Small intestine (tissue), 16 donors: ENCODE measurements at places on chromosomes 2 and 18. TPM values are rescaled to one million over a fixed set of nuclear protein-coding genes. Genes with fewer than 3 reads are reported as not detected.

DNA sequence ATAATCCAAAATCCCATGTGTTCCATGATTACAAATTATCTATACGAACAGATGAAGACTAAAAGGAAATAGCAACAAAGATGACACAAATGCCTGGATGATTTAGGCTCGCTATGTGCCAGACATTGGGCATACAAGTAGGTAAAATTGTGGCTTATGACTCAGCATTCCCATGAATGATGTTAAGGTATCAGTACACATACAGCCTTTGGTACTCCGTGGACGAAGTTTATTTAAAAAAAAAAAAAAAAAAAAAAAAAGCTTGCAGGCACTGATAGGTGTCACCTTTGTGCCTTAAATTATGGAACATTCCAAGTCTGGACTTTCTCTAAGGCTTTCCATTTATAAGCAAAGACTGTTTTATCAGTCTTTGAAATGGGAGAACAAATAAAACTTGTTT, 2.7 kb downstream of the CHAC2 start:
- H3K27ac ChIP-seq = no peak overlapping the region
- H3K4me1 ChIP-seq = no peaks in the 10 kb centered on the region
- H3K27me3 ChIP-seq = no peaks in the 10 kb centered on the region
- H3K4me3 ChIP-seq = no peak overlapping the region
- no peak for DNase-seq
- H3K36me3 ChIP-seq = no peaks in the 10 kb centered on the region

DNA sequence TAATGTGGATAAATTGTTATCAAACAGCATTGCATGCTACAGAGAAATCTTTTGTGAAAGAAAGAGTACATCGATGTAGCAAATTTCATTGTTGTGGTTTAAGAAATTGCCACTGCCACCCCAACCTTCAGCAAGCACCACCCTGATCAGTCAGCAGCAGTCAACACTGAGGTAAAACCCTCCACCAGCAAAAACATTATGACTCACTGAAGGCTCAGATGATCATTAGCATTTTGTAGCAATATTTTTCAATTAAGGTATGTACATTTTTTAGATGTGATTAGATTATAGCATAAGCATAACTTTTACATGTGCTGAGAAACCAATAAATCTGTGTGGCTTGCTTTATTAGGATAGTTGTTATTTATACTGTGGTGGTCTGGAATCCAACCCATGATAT, 75.5 kb downstream of the ZNF385B start:
- DNase-seq = no peak
- H3K4me3 ChIP-seq = no peak overlapping the region
- H3K27me3 ChIP-seq = no peaks in the 10 kb centered on the region
- no peaks in the 10 kb centered on the region for H3K4me1 ChIP-seq
- no peak overlapping the region for H3K27ac ChIP-seq

GRCh38 chr18:69866212-69866611, 81.5 kb downstream of the CD226 start:
- no peaks in the 10 kb centered on the region for H3K27me3 ChIP-seq
- H3K36me3 ChIP-seq = no peaks in the 10 kb centered on the region
- no peak overlapping the region for H3K4me3 ChIP-seq
- H3K27ac ChIP-seq = no peak overlapping the region
- DNase-seq = no peak

DNA sequence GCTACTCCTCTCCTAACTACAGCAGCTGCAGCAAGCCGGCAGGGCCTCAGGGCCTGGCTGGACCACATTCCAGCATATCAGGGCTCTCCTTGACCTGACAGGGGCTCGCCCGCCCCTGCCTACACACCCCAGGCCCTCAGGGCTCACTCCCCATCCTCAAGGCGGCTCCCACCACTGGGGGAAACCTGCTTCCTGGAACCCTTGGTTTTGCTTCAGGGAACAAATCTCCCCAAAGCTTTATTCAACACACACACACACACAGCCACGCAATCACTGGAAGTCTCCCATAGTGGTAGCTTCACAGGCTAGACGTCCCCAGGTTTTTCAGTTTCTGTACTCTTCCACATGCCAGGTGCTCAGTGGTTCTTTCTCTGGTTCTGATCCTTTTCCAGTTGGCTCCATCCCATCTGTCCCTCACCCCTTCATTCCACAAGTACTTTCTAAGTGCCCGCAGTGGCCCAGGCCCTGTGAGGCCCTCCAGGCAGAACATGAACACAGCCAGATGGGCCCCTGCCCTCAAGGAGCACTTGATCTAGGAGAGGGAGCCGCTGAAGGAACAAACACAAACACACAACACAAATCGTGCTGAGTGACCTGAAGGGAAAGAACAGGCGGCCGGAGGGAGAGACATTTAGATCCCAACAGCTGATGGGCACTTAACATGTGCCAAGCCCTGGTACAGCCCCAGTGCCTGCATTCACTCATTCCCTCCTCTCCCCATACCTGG, 51.1 kb downstream of the TNS1 start:
- peaks cover 13% of the 10 kb centered on the region for H3K4me1 ChIP-seq
- no peaks in the 10 kb centered on the region for H3K36me3 ChIP-seq
- no peak for DNase-seq
- no peaks in the 10 kb centered on the region for H3K27me3 ChIP-seq

DNA sequence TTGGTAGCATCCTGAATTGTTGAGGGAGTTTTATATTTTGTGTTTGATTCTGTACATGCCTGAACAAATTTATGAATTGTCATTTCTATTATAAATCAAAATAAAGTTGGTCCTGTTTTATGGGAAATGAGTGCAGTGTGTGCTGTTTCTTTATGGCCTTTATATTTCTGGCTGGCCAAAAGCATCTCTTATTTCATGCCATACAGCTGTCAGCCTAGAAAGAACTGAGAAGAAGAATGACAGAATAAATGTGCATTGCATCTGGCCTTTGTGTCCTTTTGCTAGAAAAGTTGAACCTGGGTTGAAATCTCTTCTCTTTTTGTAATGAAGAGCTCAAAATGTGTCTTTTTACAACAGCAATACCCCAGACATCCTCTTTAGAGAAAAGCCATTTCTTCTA, 474.7 kb upstream of the LRATD1 start:
- no peaks in the 10 kb centered on the region for H3K4me1 ChIP-seq
- no peaks in the 10 kb centered on the region for H3K36me3 ChIP-seq
- H3K27ac ChIP-seq = no peak overlapping the region
- no peak overlapping the region for H3K4me3 ChIP-seq
- no peak for DNase-seq

CETN1 gene
- polyA plus RNA-seq = not detected

C2orf66 gene
- polyA plus RNA-seq = not detected
